Stimulated activated CD8-positive, alpha-beta memory T cell treated with anti-CD3 and anti-CD28 coated beads, Interleukin-15, amount 100 ng/mL, for 48 hours (primary cell): ENCODE measurements at places on chromosomes 12 and 14.
A peak's percentile ranks its signal among the peaks of the same experiment; 100 is the strongest.

- DNase-seq, result no peak
These were observed 109.5 kb upstream of the ARHGAP5 start for GRCh38 chr14:31967669-31967975.

DNA sequence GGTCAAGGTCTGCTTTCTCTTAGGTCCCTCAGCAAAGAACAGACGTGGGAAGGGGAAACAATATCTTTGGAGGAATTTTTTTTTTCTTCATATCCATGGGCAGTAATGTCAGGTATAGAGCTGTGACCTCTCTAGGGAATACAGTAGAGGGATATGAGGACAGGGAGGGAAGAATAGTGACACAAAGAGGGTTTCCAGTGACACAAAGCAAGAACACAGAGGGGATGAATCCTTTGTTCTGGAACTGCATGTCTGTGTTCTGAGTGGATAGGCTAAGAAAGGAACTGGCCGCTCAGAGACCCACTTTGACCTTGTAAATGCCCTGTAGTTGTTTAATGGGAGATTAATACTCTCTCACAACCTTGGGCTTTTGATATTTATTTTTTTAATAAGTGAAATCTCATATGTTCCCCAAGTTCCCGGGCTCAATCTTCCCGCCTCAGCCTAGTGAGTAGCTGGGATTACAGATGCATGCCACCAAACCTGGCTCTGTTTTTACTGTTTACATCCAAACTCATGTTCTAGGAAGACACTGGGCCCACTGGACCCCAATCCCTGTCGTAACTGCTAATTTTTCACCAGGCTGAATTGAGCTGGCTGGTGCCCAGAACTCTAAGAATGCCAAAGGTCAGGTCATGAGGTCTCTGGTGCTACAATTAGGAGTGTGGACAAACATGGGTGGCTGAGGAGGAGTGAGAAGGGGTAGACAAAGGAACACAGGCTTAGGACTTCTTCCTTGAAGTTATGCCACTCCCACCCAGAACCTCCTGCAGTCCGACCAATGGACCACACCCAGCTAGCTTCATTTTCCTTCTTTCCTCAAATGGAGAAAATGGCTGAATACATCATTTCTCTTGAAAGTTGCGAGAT, 9.1 kb upstream of the PLEKHH1 start:
- DNase-seq, result no peak

GRCh38 chr14:94934276-94934810, 164.4 kb upstream of the GSC start:
- no peak for DNase-seq

GRCh38 chr12:50555471-50555885, 50.7 kb downstream of the DIP2B start:
- DNase-seq, result peak; percentile 9

- peak; percentile 55 for DNase-seq
These were observed 57.9 kb downstream of the PPP2R5C start for GRCh38 chr14:101819251-101819990.

GRCh38 chr12:84341467-84342193, 571.0 kb downstream of the SLC6A15 start:
- no peak for DNase-seq

DNA sequence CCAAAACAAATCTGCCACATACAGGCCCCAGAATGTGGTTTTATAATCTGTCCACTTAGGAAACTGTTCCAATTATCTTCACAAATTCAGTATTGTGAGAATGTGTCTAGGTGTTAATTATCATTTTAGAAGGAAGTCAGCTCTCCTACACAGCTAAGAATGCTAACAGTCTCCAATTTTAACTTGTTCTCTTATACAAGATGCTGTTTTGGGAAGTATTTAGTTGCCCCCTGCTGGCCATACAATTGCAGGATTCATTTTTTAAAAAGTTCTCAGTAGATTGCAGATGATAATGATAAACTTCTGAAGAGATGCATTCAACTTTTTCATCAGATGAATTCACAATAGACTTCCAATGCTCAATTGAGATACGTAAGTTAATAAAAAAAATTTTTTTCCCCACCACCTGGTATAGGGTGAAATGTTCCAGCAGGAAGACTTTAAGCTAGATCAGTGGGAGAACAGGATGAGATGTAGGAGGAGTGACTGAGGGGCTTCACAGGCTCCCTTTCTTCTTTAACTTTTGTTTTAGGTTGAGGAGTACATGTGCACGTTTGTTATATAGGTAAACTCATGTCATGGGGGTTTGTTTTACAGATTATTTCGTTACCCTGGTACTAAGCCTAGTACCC, 27.3 kb upstream of the OSBPL8 start:
- DNase-seq, result no peak

GRCh38 chr14:61963926-61964325, 201.7 kb downstream of the SNAPC1 start:
- no peak for DNase-seq

DNA sequence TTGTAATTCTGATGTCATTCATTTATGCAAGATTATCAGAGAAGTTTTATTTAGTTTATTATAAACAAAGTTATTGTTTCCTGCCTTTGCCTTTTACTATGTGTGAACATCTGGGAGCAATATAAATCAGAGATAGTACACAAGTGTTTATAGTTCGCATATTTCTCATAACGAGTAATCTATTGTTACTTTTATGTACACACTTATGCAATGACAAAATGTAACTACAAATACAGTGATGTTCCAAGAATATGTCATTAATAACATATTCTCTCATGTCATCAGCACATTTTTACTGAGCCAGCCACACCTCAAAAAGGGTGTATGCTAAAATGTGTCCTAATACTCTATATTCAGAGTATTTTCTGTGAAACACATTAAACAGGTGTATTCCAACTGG, 243.2 kb downstream of the ALX1 start:
- DNase-seq, result no peak

DNA sequence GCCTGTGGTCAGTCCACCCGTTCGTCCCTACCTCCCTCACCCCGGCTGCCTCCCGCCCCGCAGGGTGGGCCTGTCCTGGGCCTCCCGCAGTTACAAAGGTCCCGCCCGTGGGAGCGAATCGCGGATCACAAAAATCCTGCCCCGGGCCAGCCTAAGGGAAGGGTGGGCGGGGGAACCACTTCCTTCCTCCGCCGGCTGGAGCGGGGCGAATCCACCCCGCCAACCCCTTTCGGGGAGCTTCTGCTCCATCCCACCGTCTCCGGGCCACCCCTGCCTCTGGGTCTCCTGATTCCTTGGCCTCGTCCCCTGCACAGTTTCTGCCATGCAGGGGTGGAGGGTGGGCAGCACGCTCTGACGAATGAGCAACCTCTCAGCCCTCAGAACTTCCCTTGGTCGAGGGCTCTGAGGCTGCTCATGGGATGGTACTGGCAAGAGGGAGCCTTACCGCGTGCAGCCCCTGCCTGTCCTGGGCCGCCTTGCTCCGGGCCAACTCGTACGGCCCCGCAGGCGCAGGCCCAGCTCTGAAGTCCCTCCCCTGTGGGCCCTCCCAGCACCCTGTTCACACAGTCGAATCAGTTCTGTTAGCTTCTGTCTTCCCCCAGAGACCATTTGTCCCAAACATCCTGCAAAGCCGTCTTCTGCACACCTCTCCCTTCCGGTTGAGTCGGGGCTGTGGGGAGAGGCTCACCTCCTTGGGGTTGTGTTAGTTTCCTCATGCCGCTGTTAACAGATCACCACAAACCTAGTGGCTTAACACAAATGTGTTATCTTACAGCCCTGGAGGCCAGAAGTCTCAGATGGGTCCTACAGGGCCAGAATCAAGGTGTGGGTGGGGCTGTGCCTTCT, 589 bp upstream of the HVCN1 start:
- DNase-seq, result peak; percentile 36

DNA sequence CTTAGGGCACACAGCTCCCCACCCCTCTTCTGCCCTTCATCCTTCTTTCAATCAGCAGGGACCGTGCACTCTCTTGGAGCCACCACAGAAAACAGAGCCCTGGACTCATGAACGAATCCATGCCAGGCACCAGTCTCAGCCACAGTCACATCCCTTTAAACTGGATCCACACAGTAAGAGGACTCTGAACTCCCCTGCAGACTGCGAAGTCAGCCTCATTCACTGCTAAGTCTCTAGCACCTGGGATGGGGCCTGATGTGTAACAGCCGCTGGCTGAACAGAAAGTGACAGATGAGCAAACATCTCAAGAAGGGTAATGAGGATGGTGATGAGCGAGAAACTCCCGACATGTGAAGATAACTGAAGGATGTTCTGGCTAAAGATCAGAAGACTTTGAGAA, 45.8 kb upstream of the IQSEC3 start:
- DNase-seq, result no peak

DNA sequence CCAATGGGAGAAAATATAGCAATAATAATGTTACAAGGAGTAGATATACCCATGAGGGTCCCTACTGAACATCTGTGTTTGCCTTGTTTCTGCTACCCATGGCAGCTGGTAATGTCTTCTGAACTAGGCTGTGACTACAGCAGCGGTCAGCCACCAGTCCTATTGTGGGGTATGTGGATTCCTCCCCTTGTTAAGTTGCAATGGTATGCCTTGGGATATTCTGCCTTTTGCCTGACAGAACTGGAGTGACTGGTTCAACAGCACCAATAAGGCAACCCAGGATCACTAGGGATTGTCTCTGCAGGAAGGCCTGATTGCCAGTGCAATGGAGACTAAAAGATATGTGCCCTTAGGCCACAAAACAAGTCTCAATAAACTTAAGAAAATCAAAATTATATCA, 9.7 kb upstream of the ATL1 start:
- DNase-seq, result no peak

GRCh38 chr12:124923905-124924734, 9.7 kb upstream of the UBC start:
- DNase-seq, result no peak

DNA sequence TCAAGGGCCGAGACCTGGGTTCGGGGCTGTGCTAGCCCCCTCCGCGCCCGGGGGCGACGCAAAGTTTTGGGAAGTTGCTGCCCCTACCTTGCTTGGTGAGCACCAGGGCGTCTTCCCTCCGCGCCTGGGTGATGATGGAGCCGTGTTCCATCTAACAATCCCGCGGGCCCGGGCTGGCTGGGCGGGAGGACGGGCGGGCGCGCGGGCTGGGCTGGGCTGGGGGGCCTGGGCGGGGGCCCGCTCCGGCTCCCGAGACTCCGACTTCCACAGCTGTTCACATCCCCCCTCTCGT, 298 bp downstream of the CTDSP2 start:
- no peak for DNase-seq

DNA sequence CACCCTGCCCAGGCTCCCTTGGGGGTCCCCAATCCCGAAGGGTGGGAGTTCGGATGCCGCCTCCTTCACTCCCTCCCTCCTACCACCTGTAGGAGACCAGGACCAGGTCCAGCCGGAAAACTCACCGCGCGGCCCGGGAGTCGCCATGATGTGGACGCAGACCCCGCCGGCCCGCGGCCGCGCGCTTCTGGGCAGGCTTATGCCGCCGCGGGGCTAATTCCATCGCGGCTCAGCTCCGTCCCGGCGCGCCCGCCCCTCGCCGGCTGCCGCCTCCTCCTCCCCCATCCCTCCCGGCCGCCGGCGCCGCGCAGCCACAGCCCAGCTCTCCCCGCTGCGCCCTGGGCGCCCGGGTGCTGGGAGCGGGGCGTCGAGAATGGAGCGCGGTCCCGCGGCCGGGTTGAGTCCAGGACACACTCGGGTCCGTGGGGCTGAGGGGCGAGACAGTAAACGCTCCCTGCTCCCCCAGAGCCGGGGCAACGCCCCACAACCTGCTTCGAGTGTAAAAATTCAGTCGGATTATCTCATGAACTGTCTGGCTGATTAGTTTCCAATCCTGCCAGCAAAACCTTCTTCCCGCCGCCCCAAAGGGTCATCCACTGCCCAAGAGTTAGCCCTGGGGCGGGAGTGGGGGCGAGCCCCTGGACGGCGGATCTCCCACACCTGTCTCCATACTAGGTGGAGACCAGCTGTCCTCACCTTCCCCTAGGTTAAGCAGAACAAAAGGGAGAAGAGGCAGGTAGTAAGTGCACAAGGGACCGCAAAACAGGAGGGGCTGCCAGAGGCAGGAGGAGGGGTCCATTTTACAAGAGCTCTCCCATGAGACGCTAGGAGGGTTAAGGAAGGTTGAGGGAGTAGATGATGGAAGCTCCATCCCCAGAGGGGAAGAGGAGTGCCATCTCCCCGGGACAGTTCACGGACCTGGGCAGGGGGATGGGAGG, at the start of gene ANO2:
Gene ANO2, minus strand, starts transcription at position 189 of the 938 bp plus-strand sequence. Its CDS starts 42 bp downstream, at position 147.
- no peak for DNase-seq

DNA sequence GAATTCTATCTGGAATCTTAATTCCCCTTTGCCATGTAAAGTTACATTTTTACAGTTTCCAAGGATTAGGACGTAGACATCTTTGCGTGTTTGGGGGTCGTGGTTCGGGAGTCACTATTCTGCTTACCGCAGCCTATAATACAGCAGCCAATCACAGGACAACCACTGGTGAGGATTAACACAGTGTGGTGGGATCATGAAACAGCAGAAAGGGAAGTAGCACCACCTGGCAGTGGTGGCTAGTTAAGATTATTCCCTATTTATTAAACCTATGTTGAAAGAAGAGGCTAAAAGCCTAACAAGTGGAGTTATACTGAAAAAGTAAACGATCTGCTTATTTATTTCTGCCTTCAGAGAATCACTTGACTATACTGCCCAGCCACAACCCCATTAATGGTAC, 71.7 kb downstream of the IPO8 start:
- no peak for DNase-seq

- DNase-seq, result no peak
These were observed 28.5 kb downstream of the PAH start for GRCh38 chr12:102888511-102888910.

GRCh38 chr12:53497461-53497860, 1.8 kb downstream of the MAP3K12 start:
- no peak for DNase-seq

- no peak for DNase-seq
These were observed 87.2 kb downstream of the CEP83 start for GRCh38 chr12:94372461-94372860.

GRCh38 chr12:21305661-21306060, 29.1 kb downstream of the SLCO1A2 start:
- no peak for DNase-seq

DNA sequence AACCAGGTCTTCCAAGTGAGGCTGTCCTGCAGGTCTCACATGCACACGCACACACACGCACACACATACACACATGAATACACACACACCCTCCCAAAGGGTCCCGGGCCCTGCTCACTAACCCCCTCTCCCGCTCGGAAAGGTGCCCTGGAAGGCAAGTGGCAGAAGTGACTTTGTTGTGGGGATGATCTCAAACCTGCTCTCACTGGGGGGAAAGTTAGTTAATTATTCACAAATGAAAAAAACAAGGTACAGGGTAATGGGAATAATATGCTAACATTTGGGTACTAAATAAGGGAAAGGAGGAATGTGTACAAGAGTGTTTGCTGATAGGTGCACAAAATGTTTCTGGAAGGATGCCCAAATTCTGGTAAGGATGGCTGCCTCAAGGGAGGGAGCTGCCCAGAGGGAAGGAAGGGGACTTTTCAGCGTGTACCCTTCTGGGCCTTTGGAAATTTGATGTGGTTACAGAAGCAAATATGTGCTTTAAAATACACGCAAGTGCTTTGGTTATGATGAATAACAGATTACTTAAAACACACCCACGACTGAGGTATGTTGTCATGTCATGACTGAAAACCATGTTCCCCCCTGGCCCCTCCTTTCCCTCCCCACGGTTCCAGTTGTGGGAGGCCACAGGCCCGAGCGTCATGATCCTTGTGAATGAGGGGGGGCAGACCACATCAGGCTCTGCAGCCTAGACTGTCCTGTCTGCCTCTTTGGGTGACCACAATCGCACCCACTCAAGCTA, 43.3 kb upstream of the PLEKHG6 start:
- DNase-seq, result peak; percentile 75
